ENCODE measurements at places on chromosomes 4 and X.

GRCh38 chr4:139639654-139640053, 26.0 kb upstream of the MGST2 start:
- no peak for DNase-seq

DNA sequence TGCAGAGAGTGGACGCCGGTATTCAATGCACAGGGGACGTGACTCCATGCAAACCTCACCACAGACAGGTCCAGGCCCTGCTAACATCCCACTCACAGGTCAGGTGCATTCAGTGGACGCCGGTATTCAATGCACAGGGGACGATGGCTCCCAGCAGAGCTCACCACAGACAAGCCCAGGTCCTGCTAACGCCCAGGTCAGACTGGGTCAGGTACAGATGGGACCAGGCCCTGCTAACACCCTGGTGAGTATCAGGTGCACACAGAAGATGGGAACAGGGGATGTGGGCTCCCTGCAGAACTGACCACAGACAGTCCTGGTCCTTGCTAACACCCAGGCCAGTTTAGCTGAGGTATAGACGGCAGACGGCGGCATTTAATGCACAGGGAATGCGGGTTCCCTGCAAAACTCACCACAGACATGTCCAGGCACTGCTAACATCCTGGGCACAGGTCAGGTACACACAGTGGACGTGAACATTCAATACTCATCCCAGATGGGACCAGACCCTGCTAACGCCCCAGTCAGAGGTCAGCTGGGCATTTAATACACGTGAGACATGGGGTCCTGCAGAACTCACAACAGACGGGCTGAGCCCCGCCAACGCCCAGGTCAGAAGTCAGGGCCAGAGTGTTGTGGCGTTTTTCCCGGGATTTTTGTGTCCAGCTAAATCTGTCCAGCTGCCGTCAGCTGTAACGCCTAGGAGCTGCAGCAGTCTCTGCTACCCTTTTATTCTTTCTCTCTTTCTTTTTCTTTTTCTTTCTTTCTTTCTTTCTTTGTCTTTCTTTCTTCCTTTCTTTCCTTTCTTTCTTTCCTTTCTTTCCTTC, 99.2 kb downstream of the SHOX start:
- DNase-seq = no peak

GRCh38 chrX:21645431-21645830, 12.7 kb downstream of the KLHL34 start:
- DNase-seq = no peak

DNA sequence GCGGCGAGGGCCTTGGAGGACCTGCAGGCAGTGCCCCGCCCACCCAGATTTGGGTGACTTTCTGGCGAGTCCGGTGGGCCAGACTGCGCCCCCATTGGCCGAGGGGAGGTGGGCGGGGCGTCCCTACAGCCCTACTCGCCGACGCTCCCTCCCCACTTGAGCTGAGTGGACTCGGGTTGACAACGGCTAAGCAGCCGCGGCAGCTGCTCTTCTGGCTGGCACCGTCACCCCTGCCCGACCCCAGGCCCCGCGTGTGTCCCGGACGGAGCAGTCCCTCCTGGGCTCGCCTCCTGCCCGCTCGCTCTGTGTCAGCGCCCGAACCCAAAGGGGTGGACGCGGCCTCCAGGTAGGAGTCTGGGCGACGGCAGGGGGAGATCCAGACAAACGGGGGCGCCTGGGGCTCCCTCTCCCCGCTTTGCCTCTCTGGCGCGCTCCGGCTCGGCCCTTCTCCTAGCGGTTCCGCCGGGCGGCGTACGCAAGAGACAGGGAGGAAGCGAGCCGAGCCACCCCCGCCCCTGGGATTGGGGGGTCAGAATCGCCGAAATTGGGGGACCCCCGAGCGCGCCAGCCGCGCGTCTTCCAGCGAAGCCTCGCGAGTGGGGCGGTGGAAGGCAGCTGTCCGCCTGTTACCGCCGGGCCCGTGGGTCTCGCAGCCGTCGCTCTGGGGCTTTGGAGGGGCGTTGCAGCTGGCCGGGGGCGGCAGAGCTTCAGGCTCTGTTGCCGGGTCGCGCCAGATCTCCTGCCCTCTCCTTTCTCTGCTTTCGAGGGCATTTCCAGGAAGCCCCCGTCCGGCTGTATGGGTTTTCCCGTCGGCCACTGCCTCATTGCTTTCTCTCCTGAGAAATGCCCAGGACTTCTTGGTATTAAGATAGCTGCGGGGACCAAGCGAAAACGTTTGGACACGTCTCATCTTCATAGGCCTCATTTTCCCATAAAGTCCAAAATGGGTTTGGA, 46.3 kb downstream of the STARD8 start:
- DNase-seq = no peak

GRCh38 chrX:53704294-53704693, 17.8 kb upstream of the HUWE1 start:
- no peak for DNase-seq

GRCh38 chr4:5051278-5052203, at the start of gene STK32B:
Gene STK32B (plus strand): TSS chr4:5051480.
- DNase-seq = no peak

- DNase-seq = no peak
Measured at GRCh38 chrX:24259544-24260240, 54.2 kb downstream of the SUPT20HL2 start.

DNA sequence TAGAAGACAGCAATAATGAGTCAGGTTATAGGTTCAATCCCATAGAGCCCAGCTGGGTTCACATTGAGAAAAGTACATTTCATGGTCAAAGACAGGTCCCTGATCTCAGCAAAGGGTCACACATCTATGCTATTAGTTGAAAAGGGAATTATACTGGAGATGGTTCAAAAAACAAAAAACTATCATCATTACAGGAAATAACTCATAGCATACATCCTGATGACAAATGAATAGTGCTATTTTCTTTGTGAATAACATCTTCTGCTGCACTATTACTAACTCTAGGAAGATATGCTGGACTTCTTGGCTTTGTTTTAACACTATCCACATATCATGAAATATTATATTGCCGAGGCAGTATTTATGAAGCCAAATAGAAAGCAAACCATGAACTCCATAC, 202.5 kb upstream of the MAB21L2 start:
- no peak for DNase-seq

DNA sequence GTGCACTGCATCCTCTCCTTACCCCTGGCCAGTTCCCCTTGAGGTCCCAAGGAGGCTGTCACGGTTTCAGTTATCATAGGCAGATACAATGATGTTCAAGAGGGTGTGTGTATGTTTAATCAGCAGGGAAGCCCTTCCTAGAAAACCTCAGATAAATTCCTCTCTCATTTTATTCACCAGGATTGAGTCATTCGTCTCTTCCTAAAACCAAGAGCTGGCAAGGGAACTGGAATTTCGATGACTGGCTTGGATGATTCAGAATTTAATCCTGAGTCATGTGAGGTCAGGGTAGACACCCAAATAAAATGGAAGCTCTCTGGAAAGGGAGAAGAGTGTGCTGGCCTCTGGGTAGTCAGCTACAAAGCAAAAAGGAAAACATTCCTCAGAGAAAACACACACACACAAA, 106.2 kb upstream of the RAPGEF2 start:
- no peak for DNase-seq

- no peak for DNase-seq
Measured at GRCh38 chrX:45295259-45295986, 94.7 kb upstream of the DIPK2B start.

DNA sequence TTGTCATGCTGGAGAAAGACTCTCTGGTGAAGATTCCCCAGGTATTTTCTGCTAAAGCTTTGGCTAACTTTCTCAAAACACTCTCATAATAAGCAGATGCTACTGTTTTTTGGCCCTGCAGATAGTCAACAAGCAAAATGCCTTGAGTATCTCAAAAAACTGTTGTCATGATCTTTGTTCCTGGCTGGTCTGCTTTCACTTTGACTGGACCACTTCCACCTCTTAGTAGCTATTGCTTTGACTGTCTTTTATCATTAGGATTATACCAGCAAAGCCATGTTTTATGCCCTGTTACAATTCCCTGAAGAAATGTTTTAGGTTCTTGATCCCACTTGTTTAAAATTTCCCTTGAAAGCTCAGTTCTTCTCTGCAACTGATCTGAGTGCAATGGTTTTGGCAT, 231.5 kb downstream of the SLC7A11 start:
- no peak for DNase-seq

- DNase-seq = no peak
Measured at GRCh38 chr4:186345184-186345583, 79.2 kb downstream of the F11 start.

DNA sequence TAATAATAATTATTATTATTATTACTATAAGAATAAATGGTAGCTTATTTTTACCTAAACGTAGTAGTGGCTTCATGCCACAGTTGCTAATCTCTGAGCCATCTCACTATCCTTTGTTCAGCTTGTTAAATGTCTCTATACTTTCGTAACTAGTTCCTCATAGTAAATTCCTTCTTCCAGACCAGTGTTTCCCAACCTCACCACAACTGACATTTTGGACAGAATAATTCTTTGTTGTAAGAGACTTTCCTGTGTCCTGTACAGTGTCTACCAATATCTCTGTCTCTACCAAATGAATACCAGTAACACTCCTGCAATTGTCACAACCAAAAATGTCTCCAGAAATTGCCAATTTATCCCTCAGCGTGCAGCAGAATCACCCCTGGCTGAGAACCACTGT, 1040.9 kb downstream of the DMD start:
- DNase-seq = no peak

DNA sequence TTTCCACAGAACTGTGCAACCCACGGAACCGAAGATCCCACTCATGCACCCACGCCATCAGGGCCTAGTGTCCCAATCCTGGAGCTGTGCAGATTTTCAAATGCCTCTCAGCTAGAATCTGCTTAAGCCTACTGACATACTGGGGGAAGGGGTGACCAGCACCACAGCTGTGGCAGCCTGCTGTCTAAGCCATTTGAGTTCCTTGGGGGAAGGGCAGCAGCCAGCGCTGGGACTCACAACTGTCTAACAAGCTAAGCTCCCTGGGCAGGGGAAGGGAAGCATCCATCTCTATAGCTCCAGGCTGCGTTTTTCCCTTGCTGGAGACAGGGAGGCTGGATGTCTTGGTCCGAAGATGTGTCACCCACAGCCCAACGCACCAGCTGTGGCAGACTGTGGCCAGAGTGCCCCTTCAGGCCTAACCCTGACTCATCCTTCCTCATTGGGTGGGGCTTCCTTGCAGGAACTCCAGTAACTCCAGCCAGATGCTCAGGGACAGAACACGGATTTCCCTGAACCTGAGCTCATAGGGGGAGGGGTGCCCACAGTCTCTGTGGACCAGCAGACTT, 194.8 kb downstream of the CHRDL1 start:
- DNase-seq = no peak

- no peak for DNase-seq
Measured at GRCh38 chr4:120007191-120007871, 59.3 kb downstream of the MAD2L1 start.

DNA sequence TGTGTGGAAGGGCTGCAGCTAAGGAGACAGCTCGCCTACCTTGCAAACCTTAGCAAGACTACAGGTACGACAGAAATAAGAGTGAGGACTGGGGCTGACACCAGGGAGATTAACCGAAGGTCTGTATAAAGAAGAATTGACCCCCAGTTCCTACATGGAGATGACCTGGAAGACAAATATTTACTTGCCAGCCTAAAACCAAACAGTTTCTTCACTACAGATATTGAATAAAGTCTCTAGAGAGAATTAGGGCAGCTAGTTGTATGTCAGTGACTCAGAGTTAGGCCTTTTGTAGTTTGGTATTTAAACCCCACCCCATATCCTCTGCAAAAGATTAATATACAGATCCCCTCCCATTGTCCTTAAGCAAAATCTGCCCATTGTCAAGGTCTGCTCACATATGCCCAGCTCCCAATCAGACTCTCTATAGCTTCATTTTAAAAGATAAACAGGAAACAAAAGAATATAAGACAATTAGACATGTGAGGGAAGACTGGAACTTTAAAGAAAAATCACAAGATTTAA, 28.1 kb upstream of the FRMPD3 start:
- no peak for DNase-seq

DNA sequence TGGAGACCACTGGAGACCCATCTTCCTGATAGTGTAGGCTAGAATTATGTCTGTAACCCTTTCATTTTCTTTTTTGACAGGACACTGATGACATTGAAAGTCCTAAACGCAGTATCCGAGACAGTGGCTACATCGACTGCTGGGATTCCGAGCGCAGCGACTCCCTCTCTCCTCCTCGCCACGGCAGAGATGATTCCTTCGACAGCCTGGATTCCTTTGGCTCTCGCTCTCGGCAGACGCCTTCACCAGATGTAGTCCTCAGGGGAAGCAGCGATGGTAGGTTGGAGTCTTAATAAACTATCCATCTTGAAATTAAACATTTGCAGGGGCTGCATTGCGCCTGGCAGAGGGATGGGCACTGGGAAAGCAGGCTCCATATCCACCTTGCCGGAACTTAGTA, 75.4 kb downstream of the LIMCH1 start:
- DNase-seq = no peak

- no peak for DNase-seq
Measured at GRCh38 chrX:39677978-39678791, 419.6 kb downstream of the BCOR start.

DNA sequence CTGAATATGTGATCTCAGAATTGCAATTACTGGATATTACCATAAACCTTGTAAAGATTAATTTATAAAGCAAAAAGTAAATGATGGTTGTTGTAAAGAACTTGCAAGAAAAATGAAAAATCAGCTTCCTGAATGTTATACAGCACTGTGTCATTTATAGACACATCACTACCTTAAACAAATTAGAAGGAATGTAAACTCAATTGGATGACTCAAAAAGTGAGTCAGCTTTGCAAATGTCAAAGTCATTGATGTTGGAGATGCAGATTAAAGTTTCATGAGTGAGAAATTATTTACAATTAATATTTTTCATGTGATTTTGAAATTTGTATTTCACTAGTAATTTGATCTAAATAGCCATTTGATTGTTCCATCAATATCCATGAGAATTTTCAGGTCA, 193.2 kb downstream of the RAPGEF2 start:
- no peak for DNase-seq

DNA sequence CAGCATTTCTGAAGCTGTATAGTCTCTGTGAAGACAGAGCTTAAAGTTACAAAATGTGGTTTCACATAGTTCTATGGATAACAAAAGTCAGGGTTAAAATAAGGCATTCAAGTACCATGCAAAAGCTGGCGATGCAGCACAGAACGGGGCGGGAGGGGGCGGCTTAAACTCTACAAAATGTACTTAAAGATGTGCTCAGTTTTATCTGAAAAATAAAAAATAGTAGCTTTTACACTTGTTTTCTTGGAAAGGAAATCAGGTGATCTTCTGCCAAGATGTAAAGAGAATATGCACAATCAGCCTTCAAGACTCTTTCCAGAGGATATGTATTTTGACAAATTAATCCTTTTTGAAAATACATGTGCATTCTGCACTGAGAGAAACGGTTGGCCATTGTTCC, 301.7 kb upstream of the EMCN start:
- no peak for DNase-seq

DNA sequence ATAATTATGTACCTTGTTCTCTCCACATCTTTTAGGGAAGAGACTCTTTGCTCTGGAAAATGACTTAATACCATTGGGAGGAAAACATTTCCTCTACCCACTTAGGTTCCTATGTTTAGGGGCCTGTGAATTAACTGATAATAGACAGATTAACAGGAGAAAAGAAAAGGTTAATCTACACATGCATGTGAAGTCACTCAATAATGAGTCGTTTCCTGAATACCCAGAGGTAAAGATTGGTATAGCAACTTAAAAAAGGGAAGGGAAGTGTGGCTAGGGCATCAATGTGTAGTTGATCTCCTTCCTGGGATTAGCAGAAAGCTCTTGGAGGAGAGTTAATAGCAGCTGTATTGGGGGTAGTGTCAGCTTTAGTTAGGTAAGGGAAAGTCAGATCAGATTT, 419.5 kb upstream of the ATOH1 start:
- DNase-seq = no peak

Measured in T-helper 22 cell (primary cell).